MCF 10A (cell line): ENCODE measurements at places on chromosomes 11 and 22.

DNA sequence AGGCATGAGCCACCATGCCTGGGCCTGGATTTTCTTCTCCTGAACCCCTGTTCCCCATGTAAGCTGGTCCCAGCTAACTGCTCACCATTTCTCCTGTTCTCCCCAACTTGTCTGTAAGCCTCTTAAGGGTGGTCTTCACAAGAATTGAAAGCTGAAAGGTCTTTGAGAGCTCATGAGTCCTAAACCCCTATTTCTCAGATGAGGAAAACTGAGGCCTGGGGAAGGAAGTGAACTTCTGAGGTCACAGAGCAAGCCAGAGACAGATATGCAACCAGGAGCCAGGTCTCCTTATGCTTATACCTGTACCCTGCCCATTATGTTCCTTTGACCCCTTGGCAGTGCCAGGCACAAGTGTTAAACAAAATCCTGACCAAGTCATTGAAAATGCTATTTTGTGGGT, 16.3 kb downstream of the NPTXR start:
- no peak for DNase-seq

DNA sequence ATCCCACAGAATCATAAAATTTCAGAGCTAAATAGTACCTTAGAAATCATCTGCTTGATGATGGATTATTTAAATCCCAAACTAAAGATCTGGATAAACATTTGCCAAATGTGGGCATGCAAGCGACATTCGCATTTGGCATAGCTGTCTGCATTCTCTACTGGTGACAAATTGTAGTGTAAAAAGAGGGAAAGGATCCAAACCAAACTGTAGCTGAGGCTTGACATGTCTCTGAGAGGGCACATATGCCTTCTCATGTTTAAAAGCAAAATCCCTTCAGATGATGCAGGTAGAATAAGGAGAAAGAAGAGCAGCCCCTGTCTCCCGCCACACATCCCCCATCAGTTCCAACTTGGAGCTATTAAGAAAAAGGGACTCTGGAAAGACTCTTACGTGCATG, 257.5 kb upstream of the MTNR1B start:
- DNase-seq: no peak

- no peak for DNase-seq
Observed at GRCh38 chr11:104876861-104877431, 21.3 kb downstream of the CASP12 start.

GRCh38 chr11:91768783-91769182, 455.8 kb upstream of the FAT3 start:
- no peak for DNase-seq

DNA sequence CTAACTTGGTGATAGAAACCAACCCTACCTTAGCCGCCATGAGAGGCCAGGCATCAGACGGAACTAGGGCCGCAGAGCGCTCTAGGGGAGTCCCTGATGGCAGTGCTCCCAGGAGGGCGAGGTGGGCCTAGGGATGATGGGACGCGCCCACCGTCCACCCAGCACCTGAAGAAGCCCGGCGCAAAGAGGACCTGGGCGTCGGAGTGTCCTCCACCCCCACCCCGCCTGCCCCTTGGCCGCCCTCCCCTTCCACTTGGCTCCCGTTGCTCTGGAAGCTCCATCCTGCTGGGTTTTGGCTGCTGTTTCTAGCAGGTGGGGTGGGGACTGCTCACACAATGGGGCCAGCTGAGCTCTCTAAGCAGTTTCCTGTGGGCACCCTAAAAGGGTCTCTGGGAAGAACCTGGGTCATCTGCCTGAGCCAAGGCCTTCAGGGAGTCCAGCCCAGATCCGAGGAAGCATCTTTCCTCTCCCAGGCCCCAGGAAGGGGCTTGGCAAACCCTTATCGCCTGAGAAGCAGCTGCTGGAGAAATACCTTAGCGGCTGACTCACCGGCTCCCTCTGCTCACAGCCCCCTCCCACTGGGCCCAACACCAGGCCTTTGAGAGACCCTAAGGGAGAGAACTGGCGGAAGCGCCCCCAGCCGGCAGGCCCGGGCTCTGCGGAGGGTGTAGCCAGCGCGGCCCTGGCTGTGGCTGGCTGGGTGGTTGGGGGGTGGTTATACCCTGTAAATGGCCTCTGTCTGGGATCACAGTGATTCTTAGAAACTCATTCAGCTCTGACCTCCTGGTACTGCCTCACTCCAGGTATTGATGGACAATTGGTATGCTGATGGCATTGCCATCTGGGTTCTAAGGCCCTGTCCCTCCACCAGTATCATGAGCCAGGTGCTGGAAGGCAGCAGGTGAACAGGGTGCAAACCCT, 19.3 kb downstream of the CREB3L1 start:
- no peak for DNase-seq

DNA sequence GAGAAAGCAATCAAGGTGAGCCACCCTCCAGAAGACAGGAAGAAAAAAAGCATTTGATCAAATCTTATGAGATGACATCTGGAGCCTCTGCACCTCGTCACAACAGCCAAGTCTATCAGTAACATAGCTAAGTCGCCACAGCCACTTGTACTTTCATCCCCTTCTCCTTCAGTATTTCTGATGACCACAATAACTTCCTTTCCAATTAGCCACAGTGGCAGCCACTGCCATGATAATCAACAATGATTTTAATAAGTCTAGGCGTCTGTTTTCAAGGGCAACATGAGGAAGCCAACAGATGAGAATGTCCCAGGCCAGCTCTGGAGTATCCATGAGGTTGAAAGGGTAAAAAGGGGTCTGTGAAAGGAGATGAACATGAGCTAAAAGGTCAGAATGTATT, 29.9 kb downstream of the RBFOX2 start:
- DNase-seq: no peak

GRCh38 chr11:65947133-65947532, 1.9 kb downstream of the TSGA10IP start:
- DNase-seq: no peak

- DNase-seq: peak; percentile 48
Observed at GRCh38 chr11:125081098-125081798, 18.1 kb downstream of the SLC37A2 start.

- DNase-seq: no peak
Observed at GRCh38 chr11:131354251-131354701, 16.1 kb upstream of the NTM start.

DNA sequence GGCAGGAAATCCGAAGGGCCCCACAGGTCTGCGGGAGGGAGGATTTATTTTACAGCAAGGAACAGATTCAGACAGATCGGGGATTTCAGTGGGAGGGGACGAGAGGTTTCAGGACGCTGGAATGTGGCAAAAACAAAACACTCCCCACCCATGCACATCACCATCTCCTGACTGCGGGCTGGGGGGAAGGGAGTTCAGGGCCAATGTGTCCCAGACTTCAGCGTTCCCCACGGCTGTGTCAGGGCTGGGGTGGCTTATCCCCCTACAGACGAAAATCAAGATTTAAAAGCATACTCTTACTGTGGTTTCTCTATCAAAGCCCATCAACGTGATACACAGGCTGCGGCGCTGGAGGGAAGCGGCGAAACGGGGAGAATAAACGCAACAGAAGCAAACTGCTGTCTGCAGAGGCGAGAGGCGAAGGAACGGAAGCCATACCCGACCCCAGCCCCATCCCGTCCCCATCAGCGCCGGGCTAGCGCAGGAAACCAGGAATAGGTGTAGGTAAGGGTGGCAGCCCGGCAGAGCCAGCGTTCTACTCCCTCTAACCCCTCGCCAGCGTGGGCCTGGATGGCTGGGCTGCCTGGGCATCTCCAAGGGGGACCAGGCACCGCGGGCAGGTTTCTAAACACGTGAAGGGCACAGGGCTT, 2.7 kb downstream of the TENM4 start:
- DNase-seq: peak; percentile 45

DNA sequence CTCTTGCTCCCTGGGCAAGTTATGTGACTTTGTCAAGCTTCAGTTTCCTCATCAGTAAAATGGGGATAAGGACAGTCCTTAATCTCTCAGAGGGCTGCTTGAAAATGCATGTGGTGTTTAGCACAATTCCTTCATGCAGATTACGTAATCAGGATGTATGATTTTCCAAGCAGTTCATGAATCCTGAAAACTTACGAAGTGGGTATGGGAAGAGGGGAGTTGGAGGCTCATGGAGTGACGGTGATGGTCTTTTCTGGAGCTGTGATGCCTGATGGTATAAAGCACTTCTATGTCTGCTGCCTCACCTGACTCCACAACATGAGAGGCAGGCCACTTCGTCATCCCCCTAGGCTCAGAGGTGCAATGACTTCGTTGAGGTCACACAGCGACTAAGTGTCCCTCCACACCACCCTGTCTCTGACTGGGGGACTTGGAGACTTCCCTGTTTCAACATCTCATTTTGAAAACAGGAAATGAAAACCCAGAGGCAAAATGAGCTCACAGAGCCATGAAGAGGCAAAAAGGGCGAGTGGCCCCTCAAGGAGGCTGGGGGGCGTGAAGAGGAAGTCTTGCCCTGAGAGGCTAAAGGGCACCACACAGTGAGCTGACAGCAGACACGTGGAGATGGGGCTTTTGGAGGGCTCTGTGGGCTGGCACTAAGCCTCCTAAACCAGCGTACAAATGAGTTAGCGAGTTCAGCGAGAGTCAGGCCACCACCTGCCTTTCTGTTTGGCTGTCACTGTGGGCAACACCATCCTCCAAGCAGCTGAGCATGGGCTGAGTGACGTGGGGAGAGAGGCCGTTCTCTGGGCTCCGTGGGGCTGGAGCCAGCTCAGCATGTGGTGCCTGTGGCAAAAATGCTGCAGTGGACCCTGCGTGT, 10.1 kb downstream of the MCM5 start:
- DNase-seq: no peak

DNA sequence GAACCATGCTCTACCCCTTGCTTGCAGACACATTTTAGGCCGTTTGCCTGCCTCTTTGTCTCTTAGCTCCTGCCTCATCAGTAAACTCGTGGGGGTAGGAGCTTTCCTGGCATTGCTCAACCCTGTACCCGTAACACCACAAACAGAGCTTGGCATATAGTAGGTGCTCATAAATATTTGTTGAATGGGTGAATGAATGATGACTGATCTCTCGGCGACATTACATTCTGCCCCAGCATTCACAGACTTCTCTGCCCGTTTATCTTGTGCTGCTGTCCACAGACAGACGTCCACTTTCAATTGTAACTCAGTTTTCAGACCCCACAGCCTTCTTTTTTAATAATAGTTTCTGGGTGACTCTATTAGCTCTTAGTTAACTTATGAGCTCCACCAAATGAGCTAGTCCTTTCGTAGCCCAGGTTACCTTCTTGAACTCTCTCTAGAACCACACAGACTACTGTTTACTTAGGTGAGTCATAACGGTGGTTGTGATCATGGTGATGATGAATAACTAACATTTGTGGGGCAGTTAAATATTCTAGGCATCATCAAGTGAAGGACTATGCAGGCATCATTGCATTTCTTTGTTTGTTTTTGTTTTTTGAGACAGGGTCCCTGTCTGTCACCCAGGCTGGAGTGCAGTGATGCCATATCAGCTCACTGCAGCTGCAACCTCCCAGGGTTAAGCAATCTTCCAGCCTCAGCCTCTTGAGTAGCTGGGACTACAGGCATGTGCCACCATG, 188.4 kb downstream of the ADAMTS15 start:
- DNase-seq: peak; percentile 90

- no peak for DNase-seq
Observed at GRCh38 chr11:62708392-62708791, 916 bp downstream of the GNG3 start.

DNA sequence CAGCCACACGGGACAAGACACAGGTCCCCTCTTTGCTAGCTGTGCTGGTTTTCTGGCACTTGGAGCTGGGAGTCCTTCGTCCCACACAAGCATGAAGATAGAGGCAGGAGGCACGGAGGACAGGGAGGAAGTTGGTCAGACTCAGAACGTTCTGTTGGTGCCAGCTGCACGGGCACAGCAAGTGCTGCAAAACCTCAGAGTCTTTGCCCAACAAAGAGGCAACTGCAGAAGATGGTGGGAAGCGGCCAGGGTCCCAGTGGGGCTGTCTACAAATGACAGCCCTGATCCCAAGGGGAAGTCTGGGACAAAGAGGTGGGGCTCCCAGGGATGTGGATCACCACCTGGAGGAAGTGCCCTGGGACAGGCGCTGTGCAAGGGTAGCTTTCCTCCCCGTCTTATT, 9.4 kb upstream of the OSM start:
- DNase-seq: no peak

- no peak for DNase-seq
Observed at GRCh38 chr11:35089666-35090065, 49.3 kb upstream of the CD44 start.

DNA sequence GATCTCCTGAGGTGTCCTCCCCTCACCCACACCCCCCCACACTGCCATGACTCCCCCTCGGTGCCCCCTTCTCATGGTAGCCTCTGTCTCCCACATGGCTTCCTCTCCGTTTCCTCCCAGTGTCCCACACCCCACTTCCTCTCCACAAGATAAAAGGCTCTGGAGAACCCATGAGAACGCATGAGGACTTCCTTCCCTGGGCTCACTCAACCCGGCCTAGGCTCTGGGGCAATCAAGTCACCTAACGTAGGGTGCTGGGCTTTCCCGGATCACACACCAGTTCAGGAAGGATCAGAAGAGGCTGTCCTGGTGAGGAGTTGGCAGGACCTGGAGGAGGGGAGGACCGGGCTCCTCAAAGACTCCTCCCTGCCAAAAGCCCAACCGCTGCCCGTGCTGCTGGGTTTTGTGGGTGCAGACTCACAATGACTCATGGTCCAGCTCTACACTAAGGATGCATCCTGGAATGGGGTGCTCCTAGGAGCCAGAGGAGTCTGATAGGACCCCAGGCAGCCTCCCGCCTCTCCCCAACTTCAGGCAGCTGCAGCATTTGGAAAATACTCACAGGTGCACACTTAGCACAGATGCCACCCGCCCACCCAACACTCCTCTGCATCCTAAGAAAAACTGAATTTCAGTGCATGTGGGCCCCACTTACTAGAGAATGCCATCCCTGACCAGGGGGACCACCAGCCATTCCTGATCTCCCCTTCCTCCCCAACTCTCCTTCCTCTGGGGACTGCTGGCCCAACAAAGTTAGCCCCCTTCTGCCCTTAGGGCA, 21.0 kb downstream of the SLC22A12 start:
- DNase-seq: peak; percentile 5

DNA sequence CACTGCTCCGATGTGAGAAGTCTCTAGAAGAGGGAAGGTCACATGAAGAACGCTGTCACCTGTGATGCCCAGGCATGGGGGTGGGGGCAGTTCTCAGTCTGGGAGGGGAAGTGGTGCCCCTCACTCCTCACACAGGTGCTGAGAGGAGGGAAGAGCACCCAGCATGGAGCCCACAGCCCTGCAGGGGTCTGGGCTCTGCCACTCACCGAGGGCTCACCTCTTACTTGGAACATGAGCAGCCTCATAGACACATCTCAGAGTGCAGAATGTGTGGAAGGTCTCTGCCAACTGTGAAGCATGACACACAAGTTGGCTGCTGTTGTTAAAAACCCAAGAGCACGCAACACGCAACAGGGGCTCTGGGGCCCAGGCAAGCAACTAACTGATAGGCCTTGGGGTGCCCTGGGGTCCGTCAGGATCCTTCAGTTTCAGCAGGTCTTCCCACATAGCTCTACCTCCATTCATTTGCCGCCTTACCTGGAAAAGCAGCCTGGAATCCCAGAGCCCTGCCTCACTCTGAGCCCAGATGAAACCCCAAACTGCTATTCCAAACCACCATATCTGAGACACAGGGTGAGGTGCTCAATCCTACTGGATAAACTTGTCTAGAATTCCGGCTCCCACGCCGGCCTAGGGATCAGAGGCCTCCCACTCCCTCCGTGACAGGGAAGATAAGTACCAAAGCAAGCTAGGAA, 17.5 kb upstream of the TMPRSS4 start:
- DNase-seq: no peak
